ENCODE measurements at places on chromosomes 11 and 22.

GRCh38 chr11:128361451-128362020, 225.8 kb downstream of the ETS1 start:
- no peak for DNase-seq

DNA sequence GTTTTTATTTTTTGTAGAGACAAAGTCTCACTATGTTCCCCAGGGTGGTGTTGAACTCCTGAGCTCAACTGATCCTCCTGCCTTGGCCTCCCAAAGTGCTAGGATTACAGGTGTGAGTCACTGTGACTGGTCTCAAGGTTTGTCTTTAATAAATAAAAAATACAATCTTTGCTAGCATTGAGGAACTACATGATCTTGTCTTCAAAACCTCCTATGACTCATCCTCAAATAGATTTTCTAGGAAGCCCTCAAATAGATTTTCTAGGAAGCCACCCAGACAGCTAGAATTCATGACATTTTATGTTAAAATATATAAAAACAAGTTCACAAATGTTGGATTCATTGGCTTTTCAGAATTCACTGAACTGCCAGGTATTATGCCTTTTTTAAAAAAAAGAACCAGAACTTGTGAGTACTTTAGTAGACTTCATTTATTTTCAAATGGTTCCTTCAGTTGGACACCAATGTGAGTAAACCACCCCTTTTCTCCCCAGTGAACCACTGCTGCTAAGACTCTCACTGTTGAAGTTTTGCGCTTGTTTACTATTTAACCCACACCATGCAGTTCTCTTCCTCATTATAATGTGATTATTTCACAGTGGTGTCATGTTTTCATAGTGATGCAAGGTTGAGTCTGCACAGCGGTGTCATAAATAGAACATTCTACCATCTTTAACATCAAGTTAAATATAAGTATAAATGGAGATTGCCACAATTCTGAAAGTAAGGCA, 303.9 kb downstream of the CASP12 start:
- no peak for DNase-seq

- no peak for DNase-seq
Observed at GRCh38 chr22:46135611-46136485, 14.5 kb upstream of the PPARA start.

GRCh38 chr22:45006964-45007390, 2.8 kb downstream of the PHF21B start:
- no peak for DNase-seq

- no peak for DNase-seq
Observed at GRCh38 chr22:47784367-47784983, 1022.0 kb downstream of the TBC1D22A start.

GRCh38 chr22:39174498-39175352, 22.2 kb upstream of the CBX7 start:
- peak; percentile 32 for DNase-seq

DNA sequence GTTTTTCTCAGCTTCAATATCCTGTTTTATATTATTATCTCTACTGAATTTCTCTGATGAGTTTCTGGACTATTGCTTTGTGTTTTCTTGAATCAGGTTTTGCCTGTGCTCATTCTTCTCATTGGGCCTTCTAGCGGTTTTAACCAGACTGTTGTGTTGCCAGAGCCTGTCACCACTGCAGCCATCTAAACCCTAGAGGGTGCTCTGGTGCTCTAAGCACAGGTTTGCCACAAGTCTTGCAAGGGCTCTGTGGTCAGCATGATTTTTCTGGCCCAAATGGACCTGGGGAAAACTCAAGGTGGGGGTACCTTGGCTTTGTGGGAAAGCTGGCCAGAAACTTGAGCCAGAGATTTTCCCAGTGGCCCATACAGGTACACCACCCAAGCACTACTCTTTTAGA, 52.4 kb upstream of the TYR start:
- no peak for DNase-seq

GRCh38 chr22:30321461-30321860, 5.3 kb downstream of the TBC1D10A start:
- DNase-seq: no peak

DNA sequence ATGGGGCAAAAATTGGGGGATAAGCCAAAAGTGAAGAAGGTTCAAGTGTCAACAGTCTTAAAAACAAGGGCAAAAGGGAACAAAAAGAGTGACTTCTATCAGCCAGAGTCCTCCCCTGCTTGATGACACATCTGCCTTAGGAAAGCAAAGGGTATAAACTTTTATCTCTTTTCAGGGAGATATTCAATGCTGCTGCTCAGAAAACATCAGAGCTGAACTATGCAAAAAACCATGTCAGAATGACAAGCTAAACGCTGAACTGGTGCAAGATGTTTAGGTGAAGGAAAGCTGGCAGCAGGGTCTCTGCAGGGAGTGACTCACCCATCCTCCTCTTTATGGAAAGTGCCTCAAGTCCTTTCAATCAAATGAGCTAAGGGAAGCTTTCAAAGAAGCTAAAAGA, 24.7 kb downstream of the ALG9 start:
- DNase-seq: no peak

DNA sequence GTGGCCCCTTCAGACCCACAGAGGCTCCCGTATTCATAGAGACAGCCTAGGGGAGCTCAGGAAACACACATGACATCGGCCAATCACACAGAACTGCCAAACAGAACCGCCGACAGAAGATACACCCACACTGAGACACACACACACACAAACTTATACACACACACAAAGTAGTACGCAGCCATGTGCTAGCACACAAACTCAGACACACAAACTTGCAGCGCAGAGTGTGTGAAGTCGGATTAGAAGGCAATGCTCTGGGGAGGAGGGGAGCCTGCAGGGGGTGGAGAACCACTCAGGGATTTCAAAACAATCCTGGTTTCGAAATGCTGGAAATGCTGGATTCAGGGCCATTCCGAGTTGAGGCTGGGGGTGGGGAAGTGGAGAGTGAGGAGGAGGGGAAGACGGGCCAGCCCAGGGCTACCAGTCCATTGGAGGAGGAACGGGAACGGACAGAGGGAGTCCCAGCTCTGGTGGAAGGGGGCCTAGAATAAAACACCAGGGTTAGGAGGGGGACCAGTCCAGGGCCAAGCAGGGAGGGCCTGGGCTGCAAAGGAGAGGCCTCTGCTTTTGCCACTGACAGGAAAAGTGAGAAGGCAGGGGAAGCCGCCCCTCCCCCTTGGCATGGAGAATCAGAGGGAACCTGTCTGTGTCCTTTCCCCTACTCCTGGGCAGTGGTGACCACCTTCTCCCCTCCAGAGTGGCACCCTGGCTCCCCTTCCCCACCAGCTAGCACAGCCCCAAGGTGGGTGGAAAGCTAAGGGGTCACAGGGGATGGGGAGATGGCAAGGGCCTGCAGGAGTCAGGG, 4.4 kb downstream of the BCL9L start:
- DNase-seq: no peak

- DNase-seq: no peak
Observed at GRCh38 chr11:12785901-12786300, 111.7 kb downstream of the TEAD1 start.

DNA sequence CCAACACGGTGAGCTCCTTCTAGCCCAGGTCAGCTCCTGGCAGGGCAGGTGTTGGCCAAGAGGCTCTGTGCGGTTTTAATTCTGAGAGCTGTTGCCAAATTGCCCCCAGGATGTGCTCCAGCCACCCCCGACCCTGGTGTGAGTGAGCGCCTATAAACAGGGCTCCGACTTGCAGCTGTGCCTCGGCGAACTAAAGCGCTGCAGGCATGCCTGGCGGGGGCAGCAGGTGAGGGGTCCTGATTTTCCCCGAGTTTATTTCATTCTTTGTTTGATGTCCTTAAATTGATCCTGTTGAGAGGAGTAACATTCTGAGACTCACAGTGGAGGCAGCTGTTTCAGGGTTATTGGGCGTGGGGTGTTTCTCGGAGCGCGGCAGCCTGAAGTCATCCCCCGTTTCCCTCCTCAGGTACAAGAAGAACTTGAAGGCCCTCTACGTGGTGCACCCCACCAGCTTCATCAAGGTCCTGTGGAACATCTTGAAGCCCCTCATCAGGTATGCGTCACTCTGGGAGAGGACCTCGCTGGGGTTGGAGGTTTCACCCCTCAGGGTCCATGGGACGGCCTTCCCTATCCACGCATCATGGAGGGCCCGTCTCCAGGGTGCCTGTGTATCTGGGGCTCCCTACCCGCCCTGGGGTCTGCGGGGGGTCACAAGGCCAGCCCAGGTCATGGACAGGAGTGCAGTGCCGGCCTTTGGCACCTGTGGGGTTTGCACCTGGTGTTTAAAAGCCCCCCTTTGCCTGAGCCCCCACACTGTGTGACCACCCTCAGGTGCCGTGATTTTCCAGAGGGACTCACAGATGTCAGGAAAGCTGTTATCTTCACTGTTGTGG, 62.1 kb downstream of the ARHGAP8 start:
- no peak for DNase-seq

DNA sequence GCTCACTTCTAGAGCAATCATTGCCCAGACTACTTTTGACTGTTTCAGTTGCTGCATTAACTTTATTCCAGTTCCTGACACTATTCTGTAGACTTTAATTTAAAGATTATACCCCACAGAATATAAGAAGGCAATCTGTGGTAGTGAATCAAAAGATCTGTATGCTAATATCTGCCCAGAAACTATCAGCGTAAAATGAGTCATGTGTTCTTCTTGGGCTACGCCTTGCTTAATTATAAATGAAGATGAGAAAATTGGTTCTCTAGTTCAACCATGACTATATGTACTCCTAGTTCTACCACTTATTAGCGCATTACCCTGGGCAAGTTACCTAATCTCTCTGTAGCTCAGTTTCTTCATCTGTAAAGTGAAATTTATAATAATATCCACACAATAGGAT, 128.5 kb downstream of the CWF19L2 start:
- DNase-seq: no peak

DNA sequence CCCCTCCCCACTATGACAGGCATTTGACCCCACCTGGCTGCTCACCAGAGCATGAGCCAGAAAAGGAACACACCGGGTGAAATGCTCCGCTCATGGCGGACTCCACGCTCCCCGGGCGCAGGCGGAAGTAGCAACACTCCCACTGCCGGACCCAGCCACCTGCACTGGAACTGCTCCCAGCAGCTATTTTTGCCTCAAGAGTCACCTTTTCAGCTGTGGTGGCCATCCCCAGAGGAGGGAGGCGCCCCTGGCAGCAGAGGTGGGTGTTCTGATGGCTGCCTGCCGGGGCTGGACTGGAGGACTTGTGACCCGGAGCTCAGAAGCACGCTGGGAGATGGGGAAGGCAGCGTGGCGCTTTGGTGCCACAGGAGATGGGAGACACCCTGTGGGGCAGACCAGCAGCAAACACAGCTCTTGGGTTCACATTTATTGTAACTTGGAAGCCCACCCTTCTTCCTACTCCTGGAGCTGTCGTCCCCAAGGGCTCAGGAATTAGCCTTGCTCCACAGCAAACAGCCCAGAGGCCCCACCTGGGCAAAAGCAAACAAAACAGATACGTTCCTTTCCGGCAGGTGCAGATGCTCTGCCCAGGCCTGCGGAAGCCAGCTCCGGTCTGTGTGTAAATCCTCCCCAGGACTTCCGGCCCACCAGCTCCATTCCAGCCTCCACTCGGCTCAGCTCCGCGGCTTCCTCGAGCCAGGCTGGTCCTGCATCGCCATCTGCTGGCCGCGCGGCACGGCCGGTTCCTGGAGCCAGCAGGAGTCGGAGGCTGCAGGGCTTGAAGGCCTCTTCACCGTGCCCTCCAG, 3.7 kb downstream of the RPS19BP1 start:
- DNase-seq: peak; percentile 89

- DNase-seq: peak; percentile 9
Observed at GRCh38 chr22:29727131-29727523, 7.3 kb downstream of the CABP7 start.

- no peak for DNase-seq
Observed at GRCh38 chr11:110447343-110447742, 17.6 kb downstream of the FDX1 start.

DNA sequence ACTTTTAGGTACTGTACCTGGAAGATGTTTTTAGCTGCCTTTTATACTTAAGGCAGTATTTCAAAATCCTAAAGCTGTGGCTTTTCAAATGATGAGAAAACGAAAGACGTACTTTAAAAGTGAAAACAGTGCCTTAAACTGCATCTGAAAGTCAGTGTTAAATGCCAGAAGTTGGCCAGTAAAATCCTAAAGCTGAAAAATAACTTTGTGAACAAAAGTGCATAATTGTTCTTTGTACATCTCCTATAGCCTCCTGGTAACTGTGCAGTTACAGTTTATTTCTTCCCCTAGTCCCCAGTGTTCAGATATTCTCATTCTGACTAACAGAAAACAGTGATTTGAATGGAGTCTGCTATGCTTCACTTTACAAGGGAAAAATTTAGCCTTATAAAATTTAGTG, 6.8 kb downstream of the EED start:
- DNase-seq: no peak

DNA sequence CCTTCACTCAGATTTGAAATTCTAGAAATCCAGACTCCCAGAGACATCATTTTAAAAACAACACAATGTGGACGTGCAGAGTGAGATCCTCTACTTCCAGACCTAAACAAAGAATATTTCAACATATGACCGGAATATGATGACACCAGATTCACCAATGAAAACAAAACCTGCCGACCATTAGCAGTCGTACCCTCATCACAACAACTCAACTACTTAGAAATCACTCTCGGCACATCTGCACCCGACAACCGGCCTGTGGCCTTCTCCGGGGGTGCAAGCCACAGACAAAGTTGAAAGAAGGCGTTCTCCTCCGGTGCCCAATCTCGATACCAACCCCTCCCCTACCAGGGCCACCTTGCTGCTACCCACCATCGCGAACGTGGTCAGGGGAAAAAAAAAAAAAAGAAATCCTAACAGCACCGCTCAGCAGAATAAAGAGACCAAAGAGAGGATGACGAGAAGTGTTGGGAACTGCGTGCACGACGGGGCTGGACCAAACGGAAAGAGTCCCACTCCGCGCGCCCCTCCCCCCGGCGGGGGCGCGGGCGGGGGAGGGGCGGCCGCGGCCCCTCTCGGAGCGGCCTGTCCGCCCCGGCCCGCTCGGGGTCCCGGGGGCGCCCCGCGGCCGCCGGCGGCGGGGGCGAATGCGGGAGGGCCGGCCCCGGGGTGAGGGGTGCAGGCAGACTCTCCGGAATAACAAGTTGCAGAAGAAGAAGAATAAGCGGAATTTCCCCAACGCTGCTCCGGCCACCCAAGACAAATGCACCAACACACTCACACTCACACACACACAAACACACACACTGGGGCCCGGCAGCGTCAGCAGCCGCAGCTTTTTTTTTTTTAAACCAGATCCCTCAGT, 1.7 kb downstream of the PHF21A start:
- peak; percentile 36 for DNase-seq

GRCh38 chr11:12767577-12767976, 93.4 kb downstream of the TEAD1 start:
- DNase-seq: no peak

DNA sequence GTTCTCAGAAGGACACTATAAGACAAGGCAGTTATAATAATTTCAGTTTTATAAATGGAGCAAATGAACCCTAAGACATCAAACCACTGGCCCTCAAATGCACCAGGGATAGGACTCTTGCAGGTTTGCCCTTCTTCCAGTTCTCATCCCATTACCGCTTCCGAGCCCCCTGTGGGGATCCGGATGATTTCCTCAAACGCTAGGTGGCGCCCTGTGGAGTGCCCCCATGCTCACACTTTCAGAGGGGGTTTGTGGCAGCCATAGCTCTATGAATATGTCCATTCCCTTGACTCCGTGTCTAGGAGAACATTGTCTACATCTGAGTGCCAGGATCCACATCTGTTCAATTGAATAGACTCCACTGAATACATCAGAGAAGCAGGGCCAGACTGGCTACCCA, 816.3 kb downstream of the NTM start:
- DNase-seq: no peak

Data from activated T-cell treated with anti-CD3 and anti-CD28 coated beads for 48 hours (primary cell).